ENCODE measurements at places on chromosomes 12 and 14. TPM values are rescaled to one million over a fixed set of nuclear protein-coding genes. Genes with fewer than 3 reads are reported as not detected.

DIO2 gene
- not detected for total RNA-seq

GRCh38 chr12:3225796-3226180 lies 148.6 kb downstream of the TSPAN9 start:
- peaks cover 2% of the 10 kb centered on the region for H3K27me3 ChIP-seq
- H3K4me1 ChIP-seq = no peaks in the 10 kb centered on the region
- no peak overlapping the region for H3K4me3 ChIP-seq
- no peak for DNase-seq

GLIPR1L1 gene
- not detected for total RNA-seq

GRCh38 chr14:32049361-32050088 lies 27.6 kb upstream of the ARHGAP5 start:
- H3K27ac ChIP-seq = no peak overlapping the region
- H3K4me1 ChIP-seq = no peaks in the 10 kb centered on the region
- H3K27me3 ChIP-seq = peaks cover 3% of the 10 kb centered on the region
- no peak for DNase-seq
- no peaks in the 10 kb centered on the region for H3K36me3 ChIP-seq

GRCh38 chr14:67523764-67524633 lies 9.1 kb upstream of the PLEKHH1 start:
- H3K4me3 ChIP-seq = no peak overlapping the region
- peaks cover 13% of the 10 kb centered on the region for H3K27me3 ChIP-seq
- no peak for DNase-seq

LIN7A gene
- not detected for total RNA-seq

GPRC5D gene
- not detected for total RNA-seq

- H3K27me3 ChIP-seq = no peaks in the 10 kb centered on the region
- no peaks in the 10 kb centered on the region for H3K36me3 ChIP-seq
- no peak overlapping the region for H3K4me3 ChIP-seq
- no peak overlapping the region for H3K27ac ChIP-seq
- H3K4me1 ChIP-seq = peaks cover 8% of the 10 kb centered on the region
Observed at GRCh38 chr14:104808456-104808855, 7.6 kb downstream of the ZBTB42 start.

DNA sequence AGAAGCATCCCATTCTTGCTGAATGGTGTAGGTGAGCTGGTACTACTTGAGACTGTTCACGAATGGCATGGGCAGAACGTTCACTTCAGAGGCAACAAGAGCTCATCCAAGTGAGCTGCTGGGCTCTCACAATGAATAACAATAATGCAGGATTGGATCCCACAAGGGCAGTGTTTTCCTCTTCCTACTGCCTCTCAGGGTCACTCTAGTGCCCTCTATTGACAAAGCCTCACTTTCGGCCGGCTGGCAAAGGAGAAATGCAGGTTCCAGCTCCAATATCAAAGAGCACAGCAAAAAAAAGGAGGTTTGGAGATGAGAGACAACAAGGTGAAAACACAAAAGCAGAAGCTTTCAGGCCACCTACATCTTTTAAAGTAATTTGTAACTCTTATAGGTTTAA lies 74.6 kb upstream of the MYF6 start:
- H3K36me3 ChIP-seq = no peaks in the 10 kb centered on the region
- no peaks in the 10 kb centered on the region for H3K27me3 ChIP-seq
- no peak overlapping the region for H3K27ac ChIP-seq
- H3K4me1 ChIP-seq = no peaks in the 10 kb centered on the region

- H3K36me3 ChIP-seq = peaks cover 25% of the 10 kb centered on the region
- H3K27ac ChIP-seq = no peak overlapping the region
- DNase-seq = no peak
- H3K4me1 ChIP-seq = no peaks in the 10 kb centered on the region
Observed at GRCh38 chr14:89166633-89167032, 250.4 kb downstream of the FOXN3 start.

GYS2 gene
- total RNA-seq = not detected

CHGA gene
- not detected for total RNA-seq

LYZ gene
- 71.4 TPM for total RNA-seq

- peaks cover 80% of the 10 kb centered on the region for H3K4me1 ChIP-seq
- H3K27ac ChIP-seq = no peak overlapping the region
- no peaks in the 10 kb centered on the region for H3K27me3 ChIP-seq
- no peak overlapping the region for H3K4me3 ChIP-seq
Observed at GRCh38 chr12:104480826-104481440, 24.2 kb downstream of the CHST11 start.

GRCh38 chr12:87812681-87813080 lies 216.5 kb downstream of the C12orf50 start:
- no peak overlapping the region for H3K4me3 ChIP-seq
- no peak for DNase-seq
- no peaks in the 10 kb centered on the region for H3K36me3 ChIP-seq
- no peak overlapping the region for H3K27ac ChIP-seq

DNA sequence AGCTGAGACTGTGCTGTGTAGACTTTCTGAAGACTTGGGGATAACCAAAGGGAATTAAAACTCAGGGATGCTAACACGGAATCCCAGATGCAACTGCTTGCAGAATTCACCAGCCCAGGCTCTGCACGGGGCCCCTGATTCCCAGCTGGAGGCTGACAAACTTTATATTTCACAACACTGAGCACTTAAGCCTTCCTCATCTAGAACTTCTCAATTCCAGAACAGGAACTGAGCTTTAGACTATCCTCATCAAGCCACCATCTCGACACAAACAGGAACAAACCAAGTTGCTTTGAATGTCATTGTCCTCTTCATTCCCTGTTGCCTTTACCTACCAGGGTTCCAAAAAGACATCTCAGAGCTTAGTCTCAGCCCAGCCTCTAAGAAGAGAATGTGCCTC lies 22.2 kb downstream of the CCDC63 start:
- H3K4me1 ChIP-seq = no peaks in the 10 kb centered on the region
- H3K27me3 ChIP-seq = no peaks in the 10 kb centered on the region
- H3K4me3 ChIP-seq = no peak overlapping the region
- no peaks in the 10 kb centered on the region for H3K36me3 ChIP-seq
- H3K27ac ChIP-seq = no peak overlapping the region

DNA sequence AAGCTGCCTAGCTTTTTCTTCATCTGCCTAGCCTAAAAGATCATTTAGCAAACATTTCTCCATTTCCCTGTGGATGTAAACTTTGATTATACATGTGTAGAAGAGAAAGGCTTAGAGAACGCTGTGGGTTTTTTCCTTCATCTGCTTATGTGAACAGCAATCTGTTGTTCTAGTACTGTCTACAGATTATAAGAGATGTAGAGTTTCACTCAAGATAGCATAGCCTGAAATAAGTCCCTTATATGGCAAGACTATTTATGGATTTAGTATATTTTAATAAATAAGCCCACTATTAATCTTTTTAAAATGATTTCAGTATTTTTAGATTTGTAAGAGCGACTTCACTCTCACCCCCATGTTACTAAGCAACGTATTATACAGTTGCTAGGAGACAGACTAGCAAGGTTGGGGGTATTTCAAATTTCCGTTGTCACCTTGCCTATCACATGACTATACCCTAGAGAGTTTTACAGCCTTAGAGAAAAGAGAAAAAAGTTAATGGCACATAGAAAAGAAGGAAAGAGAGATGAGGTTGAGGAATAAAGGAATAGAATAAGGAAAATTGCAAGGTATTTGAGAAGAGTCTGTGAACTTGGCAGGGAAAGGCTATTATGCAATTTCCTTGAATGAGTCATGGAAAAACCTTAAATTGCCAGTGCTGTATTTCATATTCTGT lies 12.2 kb upstream of the TUBA1A start:
- no peak for DNase-seq
- H3K4me3 ChIP-seq = no peak overlapping the region
- no peak overlapping the region for H3K27ac ChIP-seq
- no peaks in the 10 kb centered on the region for H3K36me3 ChIP-seq
- H3K4me1 ChIP-seq = peaks cover 3% of the 10 kb centered on the region

SERPINA5 gene
- not detected for total RNA-seq

DNA sequence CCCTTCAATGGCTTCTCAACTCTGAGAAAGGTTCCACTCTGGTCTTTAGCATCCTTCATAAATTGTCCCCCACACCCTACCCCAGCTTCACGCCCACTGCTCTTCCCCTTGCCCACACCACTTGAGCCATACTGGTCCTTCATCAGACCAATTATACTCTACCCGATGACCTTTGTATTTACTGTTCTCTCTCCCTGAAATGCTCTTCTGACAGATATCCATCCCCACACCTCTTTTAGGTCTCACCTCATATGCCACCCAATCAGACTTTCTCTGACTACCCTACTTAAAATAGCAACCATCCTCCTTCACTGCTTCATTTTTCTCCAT lies 135.7 kb downstream of the MED13L start:
- no peaks in the 10 kb centered on the region for H3K27me3 ChIP-seq
- H3K4me3 ChIP-seq = no peak overlapping the region
- no peaks in the 10 kb centered on the region for H3K36me3 ChIP-seq
- DNase-seq = no peak
- no peak overlapping the region for H3K27ac ChIP-seq

DNA sequence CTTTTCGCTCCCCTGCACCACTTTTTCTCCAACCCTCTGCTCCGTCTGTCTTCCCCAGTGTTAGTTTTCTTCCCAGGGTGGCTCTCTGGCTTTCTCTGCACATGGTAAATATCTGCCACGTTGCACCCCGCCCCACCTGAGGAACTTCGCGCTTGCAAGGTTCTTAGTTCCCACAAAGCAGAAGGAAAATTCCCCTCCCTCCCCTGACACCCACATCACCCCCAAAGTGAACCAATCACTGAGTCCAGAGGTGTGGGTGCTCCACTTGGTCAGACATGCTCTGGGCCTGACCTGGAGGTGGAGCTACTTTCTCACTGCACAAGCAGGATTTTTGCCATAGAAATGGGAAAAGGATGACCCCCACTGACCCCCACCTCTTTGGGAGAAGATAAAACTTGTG lies 415.0 kb downstream of the FUT8 start:
- DNase-seq = no peak
- no peaks in the 10 kb centered on the region for H3K36me3 ChIP-seq
- H3K27me3 ChIP-seq = no peaks in the 10 kb centered on the region
- no peak overlapping the region for H3K27ac ChIP-seq

GRCh38 chr14:51780006-51780692 lies 80.3 kb upstream of the GNG2 start:
- peaks cover 3% of the 10 kb centered on the region for H3K27me3 ChIP-seq
- DNase-seq = peak; percentile 64
- H3K4me3 ChIP-seq = no peak overlapping the region
- H3K36me3 ChIP-seq = no peaks in the 10 kb centered on the region

SPX gene
- not detected for total RNA-seq

- H3K27me3 ChIP-seq = no peaks in the 10 kb centered on the region
- H3K4me1 ChIP-seq = no peaks in the 10 kb centered on the region
- H3K36me3 ChIP-seq = no peaks in the 10 kb centered on the region
- H3K27ac ChIP-seq = no peak overlapping the region
- H3K4me3 ChIP-seq = no peak overlapping the region
Observed at GRCh38 chr14:86296173-86296572, 766.2 kb downstream of the FLRT2 start.

DNA sequence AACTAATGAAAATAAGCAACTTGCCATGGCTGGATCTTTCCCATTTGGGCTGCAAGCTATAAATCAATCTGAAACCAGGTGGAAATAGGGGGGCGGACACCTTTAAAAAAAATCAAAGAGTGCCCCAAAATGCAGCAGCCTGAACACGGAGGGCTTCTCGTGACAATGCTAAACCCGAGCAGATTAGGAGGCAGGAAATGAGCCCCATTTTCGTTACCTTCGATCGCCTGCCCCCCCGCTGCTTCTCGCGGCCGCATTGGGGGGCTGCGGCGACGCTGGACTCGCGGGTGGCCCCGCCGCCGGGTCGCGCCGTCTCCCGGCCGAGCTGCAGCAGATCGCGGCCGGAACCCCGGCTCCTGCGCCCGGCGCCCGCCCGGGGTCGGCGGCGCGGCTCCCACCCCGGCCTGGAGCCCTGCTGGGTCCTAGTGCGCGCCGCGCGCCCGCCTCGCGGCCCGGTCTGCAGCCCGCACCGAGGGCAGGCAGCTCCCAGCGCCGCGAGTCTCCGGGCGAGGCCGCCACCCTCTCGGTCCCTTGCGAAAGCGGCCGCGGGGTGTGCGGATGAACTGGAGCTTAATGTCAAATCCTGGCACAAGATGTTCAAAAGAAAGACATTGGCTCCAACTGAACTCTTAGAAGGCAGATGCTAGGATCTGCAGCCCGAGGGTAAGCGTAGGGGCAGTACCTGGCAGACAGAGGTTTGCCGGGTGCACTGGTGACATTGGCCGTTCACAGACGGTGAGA lies 201.9 kb upstream of the FOXN3 start:
- H3K27ac ChIP-seq = peak overlapping the region; percentile 62
- peak overlapping the region; percentile 76 for H3K4me3 ChIP-seq
- peaks cover 41% of the 10 kb centered on the region for H3K4me1 ChIP-seq
- peak; percentile 75 for DNase-seq
- no peaks in the 10 kb centered on the region for H3K27me3 ChIP-seq
- no peaks in the 10 kb centered on the region for H3K36me3 ChIP-seq

HOXC6 gene
- total RNA-seq = not detected

All from CD4-positive, alpha-beta T cell (primary cell).